Omental fat pad (tissue), 4 donors: ENCODE measurements at places on chromosomes 4 and X. TPM values are rescaled to one million over a fixed set of nuclear protein-coding genes. Genes with fewer than 3 reads are reported as not detected.

DNA sequence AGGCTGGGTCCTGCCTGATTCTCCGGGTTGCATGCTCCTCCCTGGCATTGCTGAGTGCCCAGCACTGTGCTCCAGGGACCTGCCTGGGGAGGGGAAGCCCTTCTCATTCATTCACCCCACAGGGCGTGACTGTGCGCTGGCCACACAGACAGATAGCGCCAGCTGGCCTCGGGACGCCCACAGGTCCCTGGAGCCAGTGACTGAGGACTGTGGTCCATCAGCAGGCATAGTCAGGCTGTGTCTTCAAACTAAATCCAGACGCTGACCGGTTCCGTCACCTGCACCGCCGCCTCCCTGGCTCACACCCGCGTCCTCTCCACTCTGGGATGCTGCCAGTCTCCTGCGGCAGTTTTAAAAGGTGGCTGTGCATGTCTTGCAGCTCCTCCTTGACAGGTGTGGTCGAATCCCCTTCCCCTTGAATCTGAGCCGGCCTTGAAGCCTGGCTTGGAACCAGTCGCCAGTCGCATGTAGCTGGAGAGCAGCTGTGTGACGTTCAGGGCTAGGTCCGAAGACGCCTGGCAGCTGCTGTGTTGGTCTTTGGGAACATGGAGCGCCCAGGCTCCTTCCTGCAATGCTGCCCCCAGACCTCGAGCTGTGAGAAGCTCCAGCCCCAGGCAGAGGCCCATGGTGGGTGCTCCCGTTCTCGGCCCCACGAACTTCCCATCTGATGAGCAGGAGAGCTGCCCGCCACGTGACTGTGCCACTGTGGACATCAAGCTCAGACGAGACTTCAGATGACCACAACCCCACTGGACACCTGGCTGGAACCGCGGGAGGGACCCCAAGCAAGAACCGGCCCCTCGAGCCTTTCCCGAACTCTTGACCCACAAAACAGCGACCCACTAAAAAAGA lies 94.1 kb downstream of the ADRA2C start:
- DNase-seq, result no peak

DNA sequence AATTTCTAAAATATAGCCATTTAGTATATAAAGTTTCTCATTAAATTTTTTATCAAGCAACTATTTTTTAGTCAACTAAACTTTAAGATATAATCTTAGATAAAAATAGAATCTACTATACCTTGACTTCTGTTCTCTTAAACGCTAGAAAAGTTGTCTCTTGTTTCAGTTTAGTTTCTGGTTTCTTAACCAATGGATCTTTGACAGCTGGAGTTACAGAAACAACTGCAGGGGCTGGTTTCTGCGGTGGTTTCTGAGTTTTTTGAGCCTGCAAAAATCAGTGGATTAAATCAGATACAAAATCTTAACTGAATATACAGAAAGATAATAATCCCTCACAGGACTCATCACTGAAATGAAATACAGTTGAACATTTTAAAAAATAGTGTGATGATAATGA lies 21.9 kb downstream of the INTS12 start:
- DNase-seq, result no peak

DNA sequence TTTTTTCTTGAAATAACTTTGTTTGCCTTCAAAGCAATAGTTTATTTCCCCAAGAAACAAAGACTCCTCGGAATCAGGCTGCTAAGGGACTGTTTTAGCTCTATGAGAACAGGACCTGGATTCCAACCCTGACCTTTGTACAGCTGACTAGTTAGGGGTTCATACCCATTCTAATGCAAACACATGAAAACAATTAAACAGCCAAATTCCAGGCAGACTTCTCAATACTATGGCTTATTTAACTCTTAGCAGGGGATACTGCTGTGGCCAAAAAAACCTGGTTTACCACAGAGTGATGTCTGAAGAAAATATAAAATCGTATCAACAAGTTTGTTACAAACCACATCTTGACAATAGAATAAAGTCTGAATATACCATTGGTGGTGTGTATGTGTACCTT lies 129.6 kb upstream of the INTU start:
- DNase-seq, result no peak

DNA sequence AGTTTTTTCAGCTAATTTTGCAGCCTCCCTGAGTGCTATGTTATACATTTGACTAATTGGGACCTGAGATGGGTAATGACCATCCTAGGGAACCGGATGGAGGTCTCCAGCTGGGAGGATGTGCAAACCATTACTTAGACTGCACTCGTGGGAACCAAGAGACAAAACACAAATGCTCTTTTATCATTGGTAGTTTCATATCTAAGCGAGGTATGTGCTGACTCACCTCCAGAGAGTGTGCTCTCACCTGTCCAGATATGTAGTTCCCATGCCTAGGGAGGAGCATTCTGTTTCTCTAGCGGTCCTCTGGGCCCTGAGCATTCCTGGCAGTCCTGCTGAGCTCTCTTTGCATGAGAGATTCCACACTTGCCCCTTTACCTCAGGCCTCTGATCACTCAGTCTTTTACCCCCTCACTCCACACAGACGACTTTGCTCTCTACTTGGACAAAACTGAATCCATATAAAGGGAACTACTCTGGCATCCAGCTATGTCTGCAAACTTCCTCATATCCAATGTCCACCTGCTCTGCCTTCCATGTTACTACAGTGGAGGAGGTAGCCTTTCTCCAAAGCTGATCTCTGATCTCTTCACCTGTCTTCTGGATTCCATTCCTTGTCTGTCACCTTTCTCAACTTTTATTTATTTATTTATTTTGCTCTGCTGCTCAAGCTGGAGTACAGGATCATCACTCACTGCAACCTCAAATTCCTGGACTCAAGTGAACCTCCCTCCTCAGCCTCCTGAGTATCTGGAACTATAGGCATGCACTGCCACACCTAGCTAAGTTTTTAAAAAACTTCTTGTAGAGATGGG lies 88.4 kb downstream of the LRP2BP start:
- no peak for DNase-seq

DNA sequence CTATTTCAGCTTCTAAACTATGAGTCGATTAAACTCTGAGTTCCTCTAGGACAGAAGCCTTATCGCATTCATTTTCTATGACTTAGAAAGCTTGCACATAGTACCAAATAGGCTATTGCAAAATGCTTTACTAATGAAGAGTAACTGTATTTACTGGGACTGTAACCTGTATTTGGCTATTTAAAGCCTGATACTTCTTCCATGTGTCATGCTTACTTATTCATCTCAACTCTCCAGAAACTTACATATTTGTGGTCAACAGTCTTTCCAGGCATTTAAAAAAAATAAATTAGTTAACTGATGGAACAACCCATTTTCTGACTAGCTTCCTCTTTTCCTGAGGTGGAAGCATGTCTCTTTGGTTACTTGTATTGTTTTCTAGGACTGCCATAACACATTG lies 467.9 kb downstream of the PCDH11X start:
- no peak for DNase-seq

DNA sequence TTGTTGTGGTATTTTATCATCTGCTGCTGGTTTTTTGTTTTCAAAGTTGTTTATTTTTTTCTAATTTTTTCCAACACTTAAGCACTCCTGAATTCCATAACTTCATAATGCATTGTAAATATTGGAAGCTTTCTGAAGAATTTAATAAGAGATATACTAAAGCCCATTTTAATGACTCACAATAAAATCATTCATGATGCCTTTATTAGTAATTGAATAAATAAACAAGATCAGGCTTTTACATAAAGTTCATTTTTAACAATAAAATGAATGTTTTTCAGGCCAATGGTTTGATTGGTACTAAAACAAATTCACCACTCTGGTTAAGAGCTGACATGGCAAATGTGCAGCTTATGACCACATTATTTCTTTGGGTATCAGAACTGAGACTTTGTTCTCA lies 408.2 kb upstream of the SMIM31 start:
- DNase-seq, result no peak

DNA sequence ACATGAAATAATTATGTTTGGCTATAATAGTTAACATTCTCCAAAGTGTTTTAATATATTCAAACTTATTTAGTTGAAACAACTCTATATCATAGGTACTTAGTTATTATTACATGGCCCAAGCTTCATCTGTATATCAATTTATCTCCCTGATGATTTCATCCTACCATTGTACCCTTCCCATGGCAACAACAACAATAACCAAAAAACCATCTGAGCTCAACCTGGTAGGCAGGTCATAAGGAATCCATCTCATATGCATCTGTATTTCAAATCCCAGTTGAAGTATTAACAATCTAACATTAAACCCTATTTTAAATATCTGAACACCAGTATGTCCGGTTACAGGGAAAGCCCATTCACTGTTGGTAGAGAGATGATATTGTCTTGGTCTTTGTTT lies 33.1 kb upstream of the SLC7A11 start:
- DNase-seq, result no peak

DNA sequence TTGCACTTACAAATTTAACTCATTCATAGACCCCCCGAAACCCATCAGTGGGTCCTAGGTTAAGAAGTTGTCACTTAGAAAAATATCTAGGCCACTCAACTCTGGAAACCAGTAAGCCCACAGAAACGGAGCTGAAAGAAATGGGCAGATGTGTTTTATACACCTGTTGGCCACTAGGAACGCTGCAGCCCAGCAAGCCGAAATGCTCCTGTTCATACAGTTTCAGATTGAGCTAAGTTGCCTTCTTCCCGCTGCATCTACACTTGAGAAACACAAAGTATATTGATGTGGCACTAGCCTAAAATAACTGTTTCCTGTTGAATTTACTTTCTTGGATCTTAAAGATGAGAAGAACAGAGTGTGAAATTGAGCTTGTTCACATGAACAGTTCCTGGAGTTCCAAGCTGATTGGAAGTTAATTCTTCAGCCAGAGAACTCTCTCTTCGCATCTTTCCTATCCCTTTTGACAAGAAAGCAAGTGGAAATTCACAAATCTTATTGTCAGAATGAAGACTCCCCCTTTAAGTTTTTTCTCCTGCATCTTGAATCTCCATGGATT lies 174.1 kb downstream of the RBMX2 start:
- DNase-seq, result no peak

DNA sequence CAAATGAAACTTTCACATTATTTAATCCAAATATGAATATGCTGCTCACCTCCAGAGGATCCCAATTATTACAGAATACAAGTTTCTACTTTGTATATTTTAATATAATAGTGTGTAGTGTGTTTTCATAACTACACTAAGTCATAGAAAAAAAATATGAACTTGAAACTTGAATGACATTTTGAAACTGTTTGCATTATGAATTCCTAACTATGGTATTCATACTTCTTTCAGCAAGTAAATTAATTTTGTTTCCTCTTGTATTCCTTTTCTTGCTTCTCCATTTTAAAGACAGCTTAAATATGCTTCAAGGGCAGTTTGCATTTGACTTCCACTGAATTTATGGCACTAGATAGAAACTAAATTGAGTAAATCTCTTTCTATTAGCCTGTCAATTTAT lies 177.1 kb downstream of the BMPR1B start:
- DNase-seq, result no peak

DNA sequence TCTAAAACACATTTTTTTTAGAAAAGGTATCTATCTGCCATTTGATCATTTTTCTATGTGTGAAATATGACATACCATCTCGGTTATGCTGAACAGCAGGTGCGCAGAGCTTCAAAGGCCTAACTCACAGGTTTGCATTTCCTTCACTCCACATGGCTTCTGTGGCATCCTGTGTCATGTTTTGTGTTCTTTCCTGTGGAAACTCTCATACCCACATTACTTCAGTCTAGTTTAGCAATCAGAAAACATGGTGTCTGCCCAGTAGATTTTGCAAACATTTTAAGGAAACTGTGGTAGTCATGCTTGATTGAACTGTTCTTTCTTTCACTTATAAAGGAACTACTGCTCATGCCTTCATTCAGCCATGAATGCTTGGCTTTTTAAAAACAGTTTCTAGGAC lies 11.3 kb upstream of the ARAP2 start:
- DNase-seq, result no peak

The AFAP1 gene
- total RNA-seq, result 27.0 TPM

DNA sequence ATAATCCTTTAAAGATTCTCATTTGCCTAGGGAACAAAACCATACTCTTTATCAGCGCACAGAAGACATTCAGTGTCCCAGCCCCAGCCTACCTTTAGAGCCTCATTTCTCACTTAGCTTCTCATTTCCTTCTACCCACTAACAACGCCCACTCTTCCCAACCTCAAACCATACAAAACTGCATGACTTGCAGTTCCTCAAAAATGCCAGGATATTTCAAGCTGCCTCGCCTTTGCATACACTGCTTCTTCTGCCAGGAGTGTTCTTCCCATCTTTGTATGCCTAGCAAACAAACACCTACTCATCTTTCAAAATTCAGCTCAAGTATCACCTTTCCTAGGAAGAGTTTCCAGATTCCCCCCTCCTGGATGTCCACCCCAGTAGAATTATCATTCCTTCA lies 129.9 kb upstream of the ADGRL3 start:
- no peak for DNase-seq

DNA sequence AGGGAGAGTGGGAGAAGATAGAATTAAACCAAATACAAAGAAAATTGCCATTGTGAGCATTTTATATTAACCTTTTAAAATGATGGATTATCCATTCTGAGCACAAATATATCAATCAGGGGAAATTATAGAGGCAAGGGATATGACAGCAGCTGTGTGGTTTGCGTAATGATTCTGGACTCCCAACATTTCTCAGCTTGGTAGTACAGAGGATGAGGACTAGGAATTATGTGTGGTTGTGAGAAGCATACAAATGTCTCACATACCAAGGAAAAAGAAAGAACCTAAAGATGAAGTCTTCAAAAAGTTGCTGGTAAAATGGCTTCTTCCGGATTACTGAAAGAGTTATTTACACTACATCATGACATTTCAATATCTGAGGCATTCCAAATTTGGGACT lies 674.6 kb upstream of the NR3C2 start:
- DNase-seq, result no peak

The PRRG3 gene
- 1.2 TPM for total RNA-seq

DNA sequence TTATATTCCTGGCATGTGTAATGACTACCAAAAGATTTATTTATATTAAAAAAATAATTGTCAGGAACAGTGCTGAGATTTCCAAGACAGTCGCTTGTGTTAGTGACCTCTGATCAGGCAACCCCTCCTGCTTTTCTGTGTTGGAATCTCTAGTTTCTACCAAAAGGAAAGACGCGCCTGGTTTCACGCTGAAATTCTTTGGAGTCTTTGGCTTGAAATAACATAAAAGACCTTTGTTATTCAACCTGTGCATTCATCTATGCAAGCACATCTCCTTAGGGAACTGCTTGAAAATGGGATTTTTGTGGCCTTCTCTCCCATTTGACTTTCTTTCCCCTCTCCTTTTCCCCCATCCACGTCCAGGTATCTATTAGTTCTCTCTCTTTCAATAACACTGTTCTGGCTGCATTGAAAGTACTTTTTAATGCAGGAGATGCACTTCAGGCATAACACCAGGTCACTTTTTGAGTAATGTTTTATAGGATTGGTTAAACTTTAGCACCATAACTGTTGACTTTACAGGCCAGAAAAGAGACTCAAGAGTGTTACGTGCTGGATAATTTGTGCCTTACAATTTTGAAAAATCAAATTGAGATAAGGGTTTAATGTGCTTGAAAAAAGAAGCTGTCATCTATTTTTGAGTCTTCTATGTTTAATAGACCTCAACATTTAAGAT lies 172.7 kb downstream of the GPAT3 start:
- no peak for DNase-seq

- no peak for DNase-seq
Observed at GRCh38 chr4:56128213-56128612, 179.5 kb downstream of the CEP135 start.
